ENCODE measurements at places on chromosomes 1 and 21. TPM values are rescaled to one million over a fixed set of nuclear protein-coding genes. Genes with fewer than 3 reads are reported as not detected.

DNA sequence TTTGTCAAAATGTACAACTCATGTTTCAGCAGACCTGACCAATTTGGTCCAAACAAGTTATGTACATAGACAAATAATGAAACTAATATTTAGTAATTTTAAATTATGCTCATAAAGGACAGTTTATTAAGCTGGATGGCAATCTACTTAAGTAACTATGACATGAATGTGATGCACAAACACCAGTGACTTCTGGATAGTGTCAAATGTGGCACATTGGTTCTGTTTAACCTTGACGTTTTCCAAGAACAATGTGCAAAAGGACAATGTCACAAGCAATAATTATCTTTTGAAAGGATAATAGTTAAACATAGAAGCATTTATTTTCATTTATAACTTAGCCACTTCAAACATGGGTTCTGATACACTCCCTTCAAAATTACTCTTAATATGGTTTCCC is 80.0 kb downstream of the TRIM33 start:
- H3K27ac ChIP-seq, result no peak overlapping the region
- no peak overlapping the region for H3K4me3 ChIP-seq
- no peaks in the 10 kb centered on the region for H3K27me3 ChIP-seq
- peaks cover 71% of the 10 kb centered on the region for H3K36me3 ChIP-seq

DNA sequence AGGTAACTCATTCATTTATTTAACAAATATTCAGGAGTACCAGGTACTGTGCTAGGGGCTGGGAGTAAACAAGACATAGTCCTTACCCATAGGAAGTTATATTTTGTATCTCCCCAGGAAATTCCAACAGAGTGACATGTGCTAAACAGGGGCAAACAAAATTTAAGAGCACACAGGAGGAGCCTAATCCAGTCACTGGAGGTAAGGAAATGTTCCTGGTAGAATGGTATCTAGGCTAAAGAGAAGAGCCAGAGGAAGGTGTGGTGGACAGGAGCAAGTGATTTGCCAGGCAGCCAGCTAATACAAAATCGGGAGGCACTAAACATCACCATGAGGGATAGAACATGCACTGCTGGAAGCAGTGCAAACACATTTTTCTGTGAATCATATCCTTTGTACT is 10.4 kb downstream of the TEX38 start:
- DNase-seq, result no peak
- H3K36me3 ChIP-seq, result peaks cover 91% of the 10 kb centered on the region
- H3K27me3 ChIP-seq, result no peaks in the 10 kb centered on the region

DNA sequence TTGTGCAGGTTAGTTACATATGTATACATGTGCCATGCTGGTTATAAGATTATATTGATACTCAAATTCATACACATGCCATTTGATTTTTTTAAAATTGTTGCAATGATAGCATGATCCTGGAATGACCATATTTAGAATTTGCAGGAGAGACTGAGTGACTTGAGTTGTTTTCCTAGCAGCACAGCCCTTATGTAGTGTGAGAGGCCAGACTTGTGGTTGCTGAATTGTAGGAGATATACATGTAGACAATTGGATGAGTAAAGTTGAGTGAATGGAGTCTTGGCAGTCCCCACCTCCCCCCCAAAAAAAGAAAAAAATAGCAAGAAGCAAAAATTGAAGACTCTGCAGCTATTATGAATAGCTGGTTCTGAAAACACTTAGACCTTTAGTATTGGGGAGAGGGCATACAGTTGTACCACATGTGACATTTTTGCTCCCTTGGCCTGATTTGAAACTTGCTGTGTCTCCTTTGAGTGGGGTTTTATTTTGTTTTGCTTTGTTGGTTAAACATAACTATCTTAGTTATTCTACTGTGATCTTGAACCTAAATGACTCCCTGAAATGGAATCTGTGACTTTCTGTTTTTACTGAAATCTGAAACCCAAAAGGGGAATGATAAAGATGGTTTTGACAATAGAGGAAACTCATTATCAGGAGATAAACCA is 280.3 kb downstream of the HMCN1 start:
- H3K27me3 ChIP-seq, result no peaks in the 10 kb centered on the region
- H3K4me3 ChIP-seq, result no peak overlapping the region
- H3K36me3 ChIP-seq, result no peaks in the 10 kb centered on the region
- no peak for DNase-seq
- peaks cover 4% of the 10 kb centered on the region for H3K4me1 ChIP-seq

Gene PIK3C2B
- polyA plus RNA-seq, result 1.4 TPM

- peaks cover 32% of the 10 kb centered on the region for H3K4me1 ChIP-seq
- DNase-seq, result no peak
- H3K4me3 ChIP-seq, result no peak overlapping the region
- H3K27ac ChIP-seq, result peak overlapping the region; percentile 45
Observed at GRCh38 chr1:156477526-156478249, 22.9 kb downstream of the MEF2D start.

Gene BCL2L15
- polyA plus RNA-seq, result not detected

Gene BMP8A
- not detected for polyA plus RNA-seq

DNA sequence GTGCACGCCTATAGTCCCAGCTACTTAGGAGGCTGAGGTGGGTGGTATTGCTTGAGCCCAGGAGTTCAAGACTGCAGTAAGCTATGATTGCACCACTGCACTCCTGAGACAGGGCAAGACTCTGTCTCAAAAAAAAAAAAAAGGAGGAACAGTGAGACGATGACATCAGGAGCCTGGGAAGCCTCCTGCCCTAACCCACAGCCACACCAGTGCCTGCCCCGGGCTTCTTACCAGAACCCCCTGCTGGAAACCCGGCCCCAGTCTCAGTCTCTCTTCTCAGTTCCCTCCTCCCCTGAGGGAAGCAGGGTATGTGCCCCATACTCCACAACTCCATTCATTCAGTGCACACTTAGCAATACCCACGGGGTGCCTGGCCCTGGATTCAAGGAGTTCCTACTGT is 9.1 kb downstream of the COL8A2 start:
- no peak overlapping the region for H3K4me3 ChIP-seq
- peaks cover 34% of the 10 kb centered on the region for H3K4me1 ChIP-seq
- H3K36me3 ChIP-seq, result peaks cover 15% of the 10 kb centered on the region
- no peaks in the 10 kb centered on the region for H3K27me3 ChIP-seq
- no peak overlapping the region for H3K27ac ChIP-seq
- DNase-seq, result peak; percentile 62

Gene TIE1
- polyA plus RNA-seq, result not detected

DNA sequence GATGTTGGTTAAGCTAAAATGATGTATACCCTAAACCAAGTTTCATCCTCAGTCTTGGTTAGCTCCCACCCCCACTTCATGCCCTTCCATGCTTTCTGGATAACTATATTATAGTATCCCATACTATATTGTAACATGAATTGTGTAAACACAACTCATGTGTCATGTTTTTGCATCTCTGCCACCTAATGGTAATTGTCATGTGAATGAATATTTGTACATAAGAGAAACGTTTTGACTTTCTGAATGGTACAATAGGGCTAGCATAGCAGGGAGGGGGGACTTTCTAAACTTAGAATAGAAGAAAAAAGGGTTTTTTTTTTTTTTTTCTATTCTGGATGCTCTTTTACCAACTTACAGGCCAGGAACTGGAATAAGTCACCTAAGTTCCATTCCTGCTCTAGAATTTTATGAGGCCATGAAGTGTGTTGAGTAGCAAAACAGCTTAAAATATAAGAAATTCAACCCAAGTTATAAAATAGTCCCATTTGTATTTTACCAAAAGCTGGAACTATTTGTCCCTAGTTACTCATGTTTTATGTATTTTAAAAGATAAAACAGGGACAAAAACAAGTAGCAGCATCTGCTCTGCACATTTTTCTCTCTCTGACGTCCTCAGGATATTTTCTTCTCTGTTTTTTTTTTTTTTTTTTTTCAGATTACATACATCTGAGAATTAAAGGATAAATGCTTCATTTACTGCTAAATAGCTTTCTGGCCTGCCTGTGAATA is 77.4 kb downstream of the HLX start:
- H3K27me3 ChIP-seq, result no peaks in the 10 kb centered on the region
- H3K36me3 ChIP-seq, result no peaks in the 10 kb centered on the region
- H3K27ac ChIP-seq, result no peak overlapping the region
- H3K4me1 ChIP-seq, result peaks cover 16% of the 10 kb centered on the region
- no peak overlapping the region for H3K4me3 ChIP-seq

GRCh38 chr1:156388174-156389137 is 19.4 kb downstream of the RHBG start:
- H3K4me3 ChIP-seq, result no peak overlapping the region
- H3K27me3 ChIP-seq, result peaks cover 24% of the 10 kb centered on the region
- DNase-seq, result no peak
- H3K27ac ChIP-seq, result no peak overlapping the region
- H3K4me1 ChIP-seq, result peaks cover 13% of the 10 kb centered on the region

Gene ARHGEF16
- polyA plus RNA-seq, result not detected

- peak overlapping the region; percentile 86 for H3K27ac ChIP-seq
- peak; percentile 95 for DNase-seq
- H3K4me1 ChIP-seq, result peaks cover 25% of the 10 kb centered on the region
- H3K27me3 ChIP-seq, result no peaks in the 10 kb centered on the region
Observed at GRCh38 chr1:224565186-224565585, 50.9 kb upstream of the CNIH3 start.

GRCh38 chr1:17551755-17552234 is 12.3 kb downstream of the ARHGEF10L start:
- no peaks in the 10 kb centered on the region for H3K4me1 ChIP-seq
- no peak overlapping the region for H3K4me3 ChIP-seq
- no peaks in the 10 kb centered on the region for H3K36me3 ChIP-seq
- H3K27ac ChIP-seq, result no peak overlapping the region
- H3K27me3 ChIP-seq, result no peaks in the 10 kb centered on the region

Gene KMO
- 4.7 TPM for polyA plus RNA-seq

Data from CD14-positive monocyte (primary cell).